ENCODE measurements at places on chromosomes 2 and 18. TPM values are rescaled to one million over a fixed set of nuclear protein-coding genes. Genes with fewer than 3 reads are reported as not detected.

Gene RBBP8
- total RNA-seq: 21.1 TPM

Gene LONRF2
- total RNA-seq: 0.54 TPM

Gene CTAGE1
- total RNA-seq: under 0.01 TPM

Gene C2orf81
- total RNA-seq: under 0.01 TPM

Gene CNGA3
- total RNA-seq: not detected

Gene ELOA2
- total RNA-seq: not detected

Gene EGR4
- not detected for total RNA-seq

Gene RNU2-63P
- 174 TPM for total RNA-seq

Gene GRHL1
- total RNA-seq: 0.56 TPM

Gene SLC40A1
- 5.0 TPM for total RNA-seq

Gene AQP12B
- not detected for total RNA-seq

Gene CAPN14
- under 0.01 TPM for total RNA-seq

Gene DHRS9
- total RNA-seq: not detected

Gene DOK1
- 12.2 TPM for total RNA-seq

Gene SPAG16
- 16.9 TPM for total RNA-seq

Gene TXNDC2
- total RNA-seq: 0.18 TPM

Gene WNT10A
- total RNA-seq: not detected

Gene RFTN2
- 2.3 TPM for total RNA-seq

Data from IMR-90 (cell line).